ENCODE measurements at places on chromosomes 1 and 21. TPM values are rescaled to one million over a fixed set of nuclear protein-coding genes. Genes with fewer than 3 reads are reported as not detected.

S100A5 gene
- total RNA-seq: not detected

CD34 gene
- 58.7 TPM for total RNA-seq

RAB3B gene
- 3.1 TPM for total RNA-seq

IL6R gene
- 37.5 TPM for total RNA-seq

FAM72C gene
- not detected for total RNA-seq

CCDC27 gene
- not detected for total RNA-seq

DMRTA2 gene
- 0.27 TPM for total RNA-seq

- no peaks in the 10 kb centered on the region for H3K36me3 ChIP-seq
- no peak overlapping the region for H3K27ac ChIP-seq
- no peaks in the 10 kb centered on the region for H3K4me1 ChIP-seq
- H3K4me3 ChIP-seq: no peak overlapping the region
These were observed 192.8 kb upstream of the ADGRL2 start for GRCh38 chr1:81607924-81608323.

DNA sequence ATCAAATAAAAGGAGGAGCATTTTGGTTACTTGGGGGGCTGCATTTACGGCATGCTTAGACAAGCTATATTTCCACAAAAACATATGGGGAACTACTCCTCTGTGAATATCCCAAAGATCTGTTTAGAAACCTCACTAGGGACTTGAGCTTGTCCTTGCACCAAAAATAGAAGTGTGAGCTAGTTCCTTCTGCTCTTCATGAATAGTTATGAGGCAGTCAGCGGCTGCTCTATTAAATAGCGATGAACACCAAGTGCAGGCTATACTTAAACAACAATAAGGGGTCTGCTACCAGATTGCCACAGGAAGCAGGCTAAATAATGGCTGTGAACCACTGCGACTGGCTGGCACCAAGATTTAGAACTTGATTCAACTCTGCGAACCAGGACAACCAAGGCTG is 190.1 kb downstream of the PCP4 start:
- no peak overlapping the region for H3K4me3 ChIP-seq
- H3K36me3 ChIP-seq: no peaks in the 10 kb centered on the region
- no peaks in the 10 kb centered on the region for H3K27me3 ChIP-seq
- DNase-seq: no peak

GRCh38 chr1:204498981-204499380 is 4.4 kb upstream of the PIK3C2B start:
- H3K4me1 ChIP-seq: no peaks in the 10 kb centered on the region
- DNase-seq: no peak
- H3K27me3 ChIP-seq: no peaks in the 10 kb centered on the region
- no peaks in the 10 kb centered on the region for H3K36me3 ChIP-seq

- DNase-seq: no peak
- no peak overlapping the region for H3K4me3 ChIP-seq
- no peaks in the 10 kb centered on the region for H3K27me3 ChIP-seq
- no peaks in the 10 kb centered on the region for H3K36me3 ChIP-seq
- H3K4me1 ChIP-seq: no peaks in the 10 kb centered on the region
- H3K27ac ChIP-seq: no peak overlapping the region
These were observed 26.7 kb downstream of the CDC7 start for GRCh38 chr1:91527266-91527765.

DNA sequence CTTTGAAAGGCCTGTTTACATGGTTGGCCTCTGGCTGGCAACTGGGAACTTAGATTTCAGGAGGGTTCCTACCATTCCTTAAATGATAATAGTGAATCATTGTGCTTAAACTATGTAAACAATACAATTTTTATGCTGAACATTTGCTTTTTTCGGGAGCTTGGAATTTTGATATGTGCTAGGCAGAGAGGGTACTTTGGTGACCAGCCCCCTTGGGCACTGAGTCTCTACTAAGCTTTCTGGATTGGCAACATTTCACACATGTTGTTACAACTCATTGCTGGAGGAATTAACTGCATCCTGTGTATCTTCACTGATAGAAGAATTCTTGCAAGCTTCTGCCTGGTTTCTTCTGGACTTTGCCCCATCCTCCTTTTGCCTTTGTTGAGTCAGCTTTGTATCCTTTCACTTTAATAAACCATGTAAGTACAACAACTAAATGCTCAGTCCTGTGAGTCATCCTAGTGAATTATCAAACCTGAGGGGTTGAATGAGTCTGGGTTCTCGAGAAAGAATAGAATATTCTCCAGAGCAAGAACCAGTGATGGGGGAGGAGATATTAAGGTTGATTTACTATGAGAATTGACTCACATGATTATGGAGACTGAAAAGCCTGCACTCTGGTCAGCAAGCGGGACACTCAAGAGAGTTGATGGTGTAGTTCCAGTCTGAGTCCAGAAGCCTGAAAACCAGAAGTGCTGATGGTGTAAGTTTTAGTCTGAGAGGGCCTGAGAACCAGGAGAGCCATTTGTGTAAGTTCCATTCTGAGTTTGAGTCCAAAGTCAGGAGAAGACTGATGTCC is 3.1 kb upstream of the SLC16A4 start:
- DNase-seq: no peak
- H3K27me3 ChIP-seq: no peaks in the 10 kb centered on the region
- no peak overlapping the region for H3K4me3 ChIP-seq
- H3K27ac ChIP-seq: no peak overlapping the region

DNA sequence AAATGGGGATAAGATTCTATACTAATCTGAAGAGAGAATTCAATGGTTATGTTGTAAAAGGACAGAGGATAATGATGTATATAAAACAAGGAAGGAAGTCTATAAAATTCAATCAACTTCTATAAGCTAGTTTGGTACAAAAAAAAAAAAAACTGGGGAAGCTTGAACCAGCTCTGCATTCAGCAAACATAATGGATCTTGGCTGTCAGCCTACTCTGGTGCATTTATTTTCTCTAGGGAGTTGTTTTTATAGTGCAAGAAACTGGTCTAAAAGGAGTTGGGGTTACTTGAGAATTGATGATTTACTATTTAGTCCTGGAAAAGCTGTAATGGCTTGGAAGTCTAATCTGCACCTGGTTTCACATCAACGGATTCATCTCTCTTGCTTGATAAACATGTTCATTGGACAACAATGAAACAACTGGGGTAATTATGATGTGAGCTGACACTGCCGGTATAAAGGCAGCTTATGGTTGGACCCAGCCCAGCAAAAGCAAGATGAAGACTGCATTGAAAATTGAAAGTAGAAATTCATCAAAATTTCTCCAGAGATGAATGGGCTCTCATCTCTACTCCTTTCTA is 199.4 kb upstream of the NRIP1 start:
- H3K36me3 ChIP-seq: no peaks in the 10 kb centered on the region
- H3K27me3 ChIP-seq: no peaks in the 10 kb centered on the region
- H3K4me3 ChIP-seq: no peak overlapping the region
- no peak overlapping the region for H3K27ac ChIP-seq

- H3K27me3 ChIP-seq: no peaks in the 10 kb centered on the region
- no peak overlapping the region for H3K27ac ChIP-seq
- no peak for DNase-seq
- no peaks in the 10 kb centered on the region for H3K4me1 ChIP-seq
These were observed 11.7 kb downstream of the LAX1 start for GRCh38 chr1:203776636-203777035.

DNA sequence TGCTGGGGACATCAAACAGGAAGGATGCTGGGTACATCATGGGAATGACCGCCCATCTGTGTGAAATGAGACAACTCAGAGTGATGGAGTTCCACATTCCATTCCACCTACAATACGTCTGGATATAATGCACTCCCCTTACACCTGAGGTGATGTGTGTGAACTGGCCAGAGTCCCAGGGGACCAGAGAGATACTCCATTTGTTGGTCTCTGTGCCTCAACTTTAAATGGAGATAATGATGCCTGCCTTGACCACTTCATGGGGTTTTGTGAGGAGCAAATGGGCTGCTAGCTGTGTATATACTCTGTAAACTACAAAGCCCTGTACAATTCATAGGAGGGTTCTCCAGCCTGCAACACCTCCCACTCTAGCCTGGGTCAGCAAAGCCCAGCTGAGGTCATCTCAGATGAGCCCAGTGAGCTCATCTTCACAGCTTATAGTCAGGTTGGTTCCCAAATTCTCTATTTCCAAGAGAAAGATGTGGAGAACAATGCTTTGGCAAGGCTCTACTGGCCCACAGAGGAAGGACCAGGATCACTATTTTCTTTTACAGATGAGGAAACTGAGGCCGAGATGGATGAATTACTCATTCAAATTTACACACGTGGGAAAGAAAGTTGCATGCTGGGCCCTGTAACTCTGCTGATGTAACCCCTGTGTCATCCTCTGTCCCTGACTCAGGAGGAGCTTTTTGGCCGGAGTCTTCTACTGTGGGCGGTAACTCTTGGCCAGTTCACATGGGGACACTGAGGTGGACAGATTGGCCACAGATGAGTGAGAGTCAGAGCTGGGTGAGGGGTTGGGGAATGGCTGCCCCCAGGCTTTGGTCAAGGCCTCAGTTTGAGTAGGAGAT is 105.6 kb upstream of the GCLM start:
- no peaks in the 10 kb centered on the region for H3K27me3 ChIP-seq
- H3K36me3 ChIP-seq: no peaks in the 10 kb centered on the region
- no peaks in the 10 kb centered on the region for H3K4me1 ChIP-seq

- no peak for DNase-seq
- no peak overlapping the region for H3K27ac ChIP-seq
- no peaks in the 10 kb centered on the region for H3K27me3 ChIP-seq
- H3K4me3 ChIP-seq: no peak overlapping the region
- H3K4me1 ChIP-seq: no peaks in the 10 kb centered on the region
These were observed 36.9 kb upstream of the BACH1 start for GRCh38 chr21:29261555-29262540.

GRCh38 chr1:109609881-109610280 is 9.5 kb downstream of the GNAT2 start:
- H3K36me3 ChIP-seq: no peaks in the 10 kb centered on the region
- no peak overlapping the region for H3K4me3 ChIP-seq
- no peak overlapping the region for H3K27ac ChIP-seq
- no peak for DNase-seq
- no peaks in the 10 kb centered on the region for H3K4me1 ChIP-seq

DNA sequence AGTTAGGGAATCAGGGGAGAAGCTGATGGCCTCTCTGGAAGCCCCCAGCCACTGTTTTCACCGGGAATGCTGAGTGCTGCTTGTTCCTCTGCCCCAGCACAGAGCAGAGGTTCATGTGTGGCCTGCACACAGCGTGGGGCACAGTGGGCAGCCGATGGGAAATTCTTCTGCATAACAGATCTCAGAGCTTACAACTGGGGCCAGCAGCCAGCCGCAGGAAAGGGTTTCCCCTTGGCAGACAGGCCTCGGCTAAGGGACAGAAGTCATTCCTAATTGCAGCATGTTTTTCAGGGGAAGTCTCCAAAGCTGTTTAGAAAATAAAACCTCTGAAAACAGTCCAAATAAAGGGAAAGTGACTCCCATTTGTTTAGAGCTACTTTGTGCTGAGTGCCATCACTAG is 22.6 kb downstream of the HMGB4 start:
- H3K36me3 ChIP-seq: no peaks in the 10 kb centered on the region
- DNase-seq: no peak
- H3K4me1 ChIP-seq: peaks cover 10% of the 10 kb centered on the region
- H3K27ac ChIP-seq: no peak overlapping the region
- H3K4me3 ChIP-seq: no peak overlapping the region

DNA sequence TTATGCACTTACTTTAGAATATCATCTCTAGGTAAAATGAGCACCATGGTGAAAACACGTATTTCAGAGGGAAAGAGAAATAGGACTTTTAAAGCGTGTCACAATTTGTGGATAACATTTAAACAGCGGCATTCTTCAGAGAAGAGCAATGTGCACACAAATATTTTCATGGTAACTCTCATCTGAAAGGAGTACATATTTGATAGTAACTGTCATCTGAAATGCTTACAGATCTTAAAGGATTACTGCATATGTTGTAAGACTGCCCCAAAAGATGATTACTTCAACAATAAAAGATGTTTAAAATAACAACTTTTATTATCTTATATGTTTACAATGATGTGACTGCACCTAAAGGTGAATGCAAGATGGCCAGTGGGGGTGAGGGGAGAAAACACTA is 408.8 kb downstream of the PLA2G4A start:
- H3K4me1 ChIP-seq: no peaks in the 10 kb centered on the region
- no peaks in the 10 kb centered on the region for H3K36me3 ChIP-seq
- no peaks in the 10 kb centered on the region for H3K27me3 ChIP-seq

DNA sequence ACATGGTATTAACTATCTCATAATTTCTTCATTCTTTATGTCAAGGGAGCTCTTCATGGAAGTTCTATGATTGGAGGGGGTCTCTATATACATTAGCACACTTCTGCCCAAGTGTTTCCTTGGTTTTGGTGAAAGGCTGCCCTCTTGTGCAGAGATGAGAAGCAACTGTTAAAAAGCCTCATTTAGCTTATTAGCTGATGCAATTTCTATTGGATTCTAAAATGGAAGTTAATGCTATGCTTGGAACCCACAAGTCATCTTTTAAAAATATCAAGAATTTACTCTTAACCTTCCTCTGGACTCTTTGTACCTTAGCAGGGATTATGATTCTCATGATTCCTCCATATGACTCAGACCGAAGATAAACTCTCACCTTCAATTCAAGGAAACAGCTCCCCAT is 328.9 kb downstream of the PTBP2 start:
- peaks cover 5% of the 10 kb centered on the region for H3K4me1 ChIP-seq
- H3K36me3 ChIP-seq: no peaks in the 10 kb centered on the region
- no peak overlapping the region for H3K27ac ChIP-seq
- no peak for DNase-seq
- H3K4me3 ChIP-seq: no peak overlapping the region

DNA sequence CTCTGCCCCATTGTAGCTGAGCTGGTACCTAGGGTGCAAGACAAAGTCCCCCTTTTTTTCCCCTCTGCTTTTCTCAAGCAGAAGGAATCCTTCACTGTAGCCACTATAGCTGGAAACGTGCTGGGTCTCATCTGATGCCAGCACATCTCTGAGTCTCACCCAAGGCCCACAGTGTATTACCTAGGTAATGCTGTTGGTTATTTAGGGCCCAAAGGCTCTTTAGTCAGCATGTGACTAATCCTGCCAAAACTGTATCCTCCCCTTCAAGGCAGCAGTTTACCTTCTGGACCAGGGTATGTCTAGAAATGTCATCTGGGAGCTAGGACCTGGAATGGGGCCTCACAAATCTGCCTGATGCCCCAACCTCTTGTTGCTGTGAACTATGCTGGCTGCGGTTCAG is 423.4 kb downstream of the NUF2 start:
- no peaks in the 10 kb centered on the region for H3K27me3 ChIP-seq
- no peak overlapping the region for H3K27ac ChIP-seq
- no peaks in the 10 kb centered on the region for H3K36me3 ChIP-seq
- no peak for DNase-seq

GRCh38 chr1:200075938-200076546 is 48.5 kb downstream of the NR5A2 start:
- DNase-seq: no peak
- no peaks in the 10 kb centered on the region for H3K4me1 ChIP-seq
- H3K4me3 ChIP-seq: no peak overlapping the region
- H3K27ac ChIP-seq: no peak overlapping the region

GRCh38 chr1:53681977-53682685 is 56.8 kb downstream of the GLIS1 start:
- no peaks in the 10 kb centered on the region for H3K4me1 ChIP-seq
- no peak for DNase-seq
- H3K27ac ChIP-seq: no peak overlapping the region
- H3K4me3 ChIP-seq: no peak overlapping the region
- H3K27me3 ChIP-seq: peaks cover 13% of the 10 kb centered on the region
- H3K36me3 ChIP-seq: no peaks in the 10 kb centered on the region
